ENCODE measurements at places on chromosomes 16 and 17. TPM values are rescaled to one million over a fixed set of nuclear protein-coding genes. Genes with fewer than 3 reads are reported as not detected.

Gene PTX4
- total RNA-seq = under 0.01 TPM

Gene CCDC102A
- total RNA-seq = 8.9 TPM

DNA sequence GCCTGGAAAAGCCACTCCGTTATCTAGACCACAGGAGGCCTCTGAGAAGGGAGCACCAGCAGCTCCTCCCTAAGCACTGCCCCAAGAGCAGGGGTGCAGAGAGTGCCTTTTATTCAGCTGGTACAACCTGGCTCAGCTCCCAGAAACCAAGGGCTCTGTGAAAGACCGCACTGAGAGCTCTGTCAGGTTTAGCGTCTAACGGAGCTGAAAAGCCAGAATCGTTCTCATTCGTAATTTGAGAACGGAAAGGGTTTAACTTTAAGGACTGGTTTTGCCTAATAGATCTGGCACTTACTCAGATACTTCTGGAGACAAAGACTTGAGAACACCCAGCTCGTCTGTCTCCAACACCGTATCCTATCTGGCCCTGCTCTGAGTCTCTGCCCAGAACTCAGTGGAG lies 13.5 kb downstream of the MPG start:
- DNase-seq = no peak

GRCh38 chr17:75759457-75759856 lies 5.5 kb downstream of the GALK1 start:
- DNase-seq = no peak

DNA sequence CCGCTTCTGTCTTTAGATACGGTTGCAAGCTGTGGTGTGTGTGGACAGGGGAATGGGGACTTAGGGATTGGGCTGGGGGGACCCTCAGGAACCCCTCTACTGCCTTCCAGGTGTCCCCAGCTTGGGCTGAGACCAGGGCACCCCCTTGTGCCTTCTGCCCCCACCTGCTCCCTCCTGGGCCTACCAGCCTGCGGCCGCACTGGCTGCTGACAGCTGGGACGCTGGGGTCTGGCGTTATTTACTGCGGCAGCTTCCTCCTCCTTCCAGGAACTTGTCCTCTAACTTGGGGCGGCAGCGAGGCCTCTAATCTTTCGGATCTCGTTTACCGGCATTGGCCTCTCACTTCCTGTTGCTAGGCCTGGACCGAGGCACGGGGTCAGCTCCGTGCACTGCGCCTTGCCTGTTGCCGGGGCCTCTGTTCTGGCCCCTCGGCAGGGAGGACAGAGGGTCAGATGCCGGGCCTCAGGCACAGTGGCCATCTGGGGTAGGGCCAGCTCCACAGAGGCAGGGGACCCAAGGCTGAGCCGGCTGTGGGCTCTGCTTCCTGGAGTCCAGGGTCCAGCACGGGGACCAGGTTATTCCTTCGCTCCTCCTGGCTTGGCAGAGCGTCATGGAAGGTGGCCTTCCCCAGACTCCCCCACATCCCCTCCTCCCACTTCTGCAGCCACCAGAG lies 31.8 kb downstream of the TMEM235 start:
- DNase-seq = no peak

- peak; percentile 91 for DNase-seq
Measured at GRCh38 chr16:84532291-84532724, 27.8 kb upstream of the MEAK7 start.

DNA sequence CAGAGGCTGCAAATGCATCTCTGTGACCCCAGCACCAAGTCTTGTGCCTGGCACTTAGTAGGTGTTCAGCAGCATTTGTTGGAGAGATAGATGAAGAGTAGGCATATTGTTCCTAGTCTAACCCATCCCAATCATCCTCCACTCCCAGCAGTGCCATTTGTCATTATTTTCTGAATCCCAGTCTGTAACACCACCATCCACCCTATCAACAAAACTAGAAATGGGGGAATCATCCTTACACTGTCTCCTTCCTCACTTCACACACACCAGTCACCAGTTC lies 95.9 kb upstream of the TBX2 start:
- no peak for DNase-seq

GRCh38 chr17:73052923-73053322 lies 39.6 kb downstream of the SLC39A11 start:
- DNase-seq = no peak

Gene SOST
- not detected for total RNA-seq

Gene PYDC1
- not detected for total RNA-seq

DNA sequence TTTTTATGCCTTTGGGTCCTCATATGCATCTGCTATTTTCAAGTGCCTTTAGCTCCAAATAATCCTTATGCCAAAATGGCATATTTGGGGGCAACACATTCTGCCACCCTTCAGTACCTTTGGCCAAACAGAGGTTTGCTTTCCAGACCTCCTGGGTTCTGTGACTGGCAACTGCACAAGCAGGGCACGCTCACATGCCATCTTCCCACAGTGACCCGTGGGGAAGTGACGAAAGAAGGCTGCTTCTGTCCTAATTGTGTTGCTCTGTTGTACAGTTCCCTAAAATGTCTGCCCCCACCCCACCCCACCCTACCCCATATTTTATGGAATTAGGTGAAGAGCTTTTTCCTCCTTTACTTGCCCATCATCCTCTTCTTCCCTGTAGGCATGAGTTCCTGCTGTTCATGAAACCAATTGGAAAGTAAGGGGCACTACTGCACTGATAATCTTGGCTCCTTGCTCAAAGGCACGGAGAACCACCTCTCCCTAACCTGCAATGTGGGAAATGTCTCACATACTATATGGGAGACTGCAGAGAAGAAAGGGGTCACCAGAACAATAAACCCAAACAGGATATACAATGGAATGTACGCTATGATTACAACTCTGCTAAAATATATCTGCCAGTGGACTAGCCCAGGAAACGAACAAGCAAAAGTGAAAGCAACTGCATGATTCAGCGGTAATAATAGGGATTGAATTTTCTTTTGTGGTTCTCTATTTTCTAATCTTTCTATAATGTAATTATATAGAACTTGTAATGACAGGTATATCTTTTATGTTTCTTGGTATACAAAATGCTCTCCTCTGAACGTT lies 3.3 kb upstream of the SLFN12L start:
- DNase-seq = peak; percentile 79

- no peak for DNase-seq
Measured at GRCh38 chr17:77208856-77209255, 68.1 kb downstream of the SEC14L1 start.

DNA sequence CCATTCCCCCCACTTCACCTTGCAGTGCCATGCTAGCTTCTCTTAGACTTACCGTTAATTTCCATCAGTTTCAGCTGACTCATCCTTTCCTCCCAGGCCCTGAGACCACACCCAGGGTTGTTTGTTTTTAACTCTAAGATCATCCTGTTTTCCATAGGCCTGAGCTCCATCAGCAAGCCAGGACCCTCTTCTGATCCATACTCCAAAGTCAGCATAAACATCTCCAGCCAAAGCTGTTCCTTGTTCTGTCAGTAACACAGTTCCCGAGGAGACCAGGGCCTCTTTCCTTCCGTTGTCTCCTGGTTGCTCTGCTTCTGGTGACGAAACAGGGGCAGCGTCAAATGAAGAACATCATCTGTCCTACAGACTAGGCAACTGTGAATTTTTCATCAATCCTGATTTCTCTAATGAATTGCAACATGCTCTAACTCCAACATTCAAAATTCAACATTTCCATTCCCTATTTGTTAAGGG lies 83.8 kb upstream of the HNF1B start:
- DNase-seq = no peak

Gene TOP3A
- 14.1 TPM for total RNA-seq

GRCh38 chr17:66481271-66481670 lies 178.9 kb downstream of the PRKCA start:
- DNase-seq = no peak

- no peak for DNase-seq
Measured at GRCh38 chr16:86227801-86228200, 282.5 kb upstream of the FOXF1 start.

- no peak for DNase-seq
Measured at GRCh38 chr17:58360296-58361063, 8.5 kb upstream of the SUPT4H1 start.

Gene CD300E
- not detected for total RNA-seq

Gene KRTAP4-1
- not detected for total RNA-seq

Gene CCDC200
- total RNA-seq = not detected

- DNase-seq = peak; percentile 88
Measured at GRCh38 chr17:36948717-36949460, at the start of gene AATF. TSS of gene AATF (plus strand) at chr17:36948954. CDS start at chr17:36949126, 172 bp downstream.

DNA sequence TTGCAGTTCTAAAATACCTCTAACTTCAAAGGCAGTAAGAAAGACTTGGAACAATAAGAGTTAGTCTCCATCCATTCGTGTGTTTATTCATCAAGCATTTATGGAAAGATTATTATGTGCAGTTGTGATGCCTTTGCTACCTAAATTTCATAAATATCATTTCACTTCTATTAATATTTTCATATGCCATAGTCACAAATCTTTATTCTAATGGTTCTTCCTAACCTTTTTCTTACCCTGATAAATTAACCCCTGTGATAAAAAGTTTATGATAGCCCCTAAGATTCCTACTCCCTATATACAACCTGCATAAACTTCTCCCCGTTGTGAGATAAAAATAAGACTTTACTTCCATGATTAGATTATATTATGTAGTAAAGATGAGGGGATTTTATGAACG lies 94.9 kb downstream of the BRIP1 start:
- DNase-seq = no peak

GRCh38 chr17:68794636-68795434 lies 160.4 kb downstream of the ABCA8 start:
- DNase-seq = peak; percentile 63

DNA sequence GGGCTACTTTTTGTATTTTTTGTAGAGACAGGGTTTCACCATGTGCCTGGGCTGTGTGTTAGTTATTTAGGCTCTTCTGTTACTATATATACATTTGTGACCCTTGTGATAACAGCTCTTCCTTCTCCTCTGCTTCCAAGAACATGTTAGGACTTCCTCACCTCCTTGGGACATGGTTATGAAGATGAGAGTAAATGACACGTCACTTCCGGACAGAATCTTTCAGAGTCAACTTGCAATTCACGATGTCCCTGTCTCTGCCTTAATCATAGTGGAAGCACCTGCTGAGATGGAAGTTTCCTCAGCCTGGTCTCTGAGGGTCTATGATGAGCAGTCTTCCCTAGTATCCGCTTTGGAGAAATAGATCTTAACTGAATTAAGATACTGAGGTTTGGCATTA lies 42.9 kb downstream of the CCDC42 start:
- no peak for DNase-seq

Gene TBC1D3I
- under 0.01 TPM for total RNA-seq

DNA sequence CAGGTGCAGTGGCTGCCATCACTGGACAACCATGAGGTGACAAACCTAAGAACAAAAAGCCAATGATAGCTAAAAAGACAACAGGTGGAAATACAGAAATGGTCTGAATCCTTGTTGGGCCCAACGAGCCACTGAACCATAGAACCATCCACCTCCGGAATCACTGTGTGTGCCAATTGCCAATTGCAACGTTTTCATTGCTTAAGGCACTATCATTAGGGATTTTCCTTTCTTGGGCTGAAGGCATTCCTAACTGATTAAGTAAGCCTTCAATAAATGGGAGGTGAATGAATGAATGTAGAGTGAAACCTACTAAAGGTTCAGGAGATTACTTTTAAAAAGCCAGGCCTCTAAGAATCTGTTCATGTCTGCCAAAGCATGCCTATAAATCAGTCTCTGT lies 3.6 kb downstream of the USP31 start:
- DNase-seq = peak; percentile 58

Gene KRT33A
- not detected for total RNA-seq

DNA sequence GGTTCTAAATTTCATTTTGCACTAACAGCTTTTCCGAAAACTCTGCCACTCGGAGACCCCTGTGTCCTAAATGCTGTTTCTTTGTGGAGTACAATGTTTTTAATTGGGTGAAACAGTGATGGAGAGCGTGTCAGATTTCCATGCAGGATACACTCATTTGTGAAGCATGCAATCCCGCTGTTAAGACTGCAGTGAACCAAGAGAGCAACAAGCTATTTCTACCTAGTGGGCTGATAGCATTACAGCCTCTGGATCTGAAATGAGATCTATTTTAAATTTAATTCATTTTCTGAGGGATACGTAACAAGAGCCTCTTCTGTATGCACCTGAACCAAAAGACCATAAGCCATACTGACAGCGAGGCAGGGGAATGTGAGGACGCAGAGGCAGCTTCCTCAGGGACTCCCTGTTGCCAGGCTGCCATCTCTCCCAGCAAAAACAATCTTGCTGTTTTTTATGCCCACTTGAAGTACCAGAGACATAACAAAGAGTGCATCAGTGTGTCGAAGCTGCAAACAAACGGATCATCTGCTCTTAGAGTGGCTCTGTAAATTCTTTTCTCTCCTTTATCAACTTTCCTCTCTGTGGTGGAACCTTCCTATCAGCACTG lies 199.9 kb upstream of the COX10 start:
- no peak for DNase-seq

GRCh38 chr16:89341279-89341678 lies 123.8 kb downstream of the ZNF778 start:
- DNase-seq = no peak

DNA sequence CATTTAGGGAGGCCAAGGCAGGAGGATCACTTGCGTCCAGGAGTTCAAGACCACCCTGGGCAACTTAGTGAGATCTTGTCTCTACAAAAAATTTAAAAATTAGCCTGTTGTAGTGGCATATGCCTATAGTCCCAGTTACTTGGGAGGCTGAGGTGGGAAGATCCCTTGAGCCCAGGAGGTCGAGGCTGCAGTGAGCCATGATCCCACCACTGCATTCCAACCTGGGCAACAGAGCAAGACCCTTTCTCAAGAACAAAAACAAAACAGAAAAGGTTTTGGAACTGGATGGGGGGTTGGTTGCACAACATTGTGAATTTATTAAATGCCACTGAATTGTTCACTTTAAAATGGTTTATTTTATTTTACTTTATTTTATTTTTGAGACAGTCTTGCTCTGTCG lies 21.2 kb downstream of the PLXDC1 start:
- DNase-seq = no peak

- DNase-seq = no peak
Measured at GRCh38 chr17:49616601-49617131, 41.0 kb downstream of the NXPH3 start.

DNA sequence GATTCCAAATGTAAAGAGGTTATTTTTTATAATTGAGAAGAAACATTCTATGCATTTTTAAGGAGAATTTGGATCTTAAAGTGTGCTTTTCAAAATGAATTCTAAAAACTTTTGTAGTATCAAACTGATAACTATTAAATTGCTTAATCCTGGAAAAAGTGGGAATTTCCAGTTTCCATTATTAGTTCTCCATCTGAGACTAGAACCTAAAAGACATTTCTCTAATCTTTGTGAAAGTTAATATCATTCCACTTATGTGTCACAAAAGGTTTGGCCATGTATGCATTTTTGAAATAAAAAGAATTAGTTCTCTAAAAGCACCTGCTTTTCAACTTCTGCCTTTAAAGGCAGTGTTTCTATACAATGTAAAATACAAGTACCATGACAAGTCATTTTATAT lies 155.0 kb downstream of the BCAS3 start:
- DNase-seq = no peak

GRCh38 chr16:30839523-30840227 lies 52.7 kb upstream of the ZNF629 start:
- DNase-seq = no peak

Gene DNAAF1
- total RNA-seq = not detected

DNA sequence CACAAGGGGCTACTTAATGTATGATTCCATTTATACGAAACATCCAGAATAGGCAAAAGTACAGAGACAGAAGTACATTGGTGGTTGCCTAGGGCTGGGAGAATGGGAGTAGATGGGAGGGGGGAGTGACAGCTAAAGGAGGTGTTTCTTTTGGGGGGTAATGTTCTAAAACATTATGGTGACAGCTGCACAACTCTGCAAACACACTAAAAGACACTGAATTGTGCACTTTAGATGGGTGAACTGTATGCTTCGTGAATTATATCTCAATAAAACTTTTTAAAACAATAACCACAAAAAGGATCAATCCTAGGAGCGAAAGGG lies 661 bp downstream of the LYRM9 start:
- DNase-seq = no peak

Measured in dermis microvascular lymphatic vessel endothelial cell (primary cell).